ENCODE measurements at places on chromosomes 11 and 22.

- DNase-seq, result peak; percentile 68
Measured at GRCh38 chr11:61163714-61164605, 2.7 kb upstream of the VPS37C start.

- no peak for DNase-seq
Measured at GRCh38 chr11:85231588-85231987, 395.6 kb downstream of the DLG2 start.

DNA sequence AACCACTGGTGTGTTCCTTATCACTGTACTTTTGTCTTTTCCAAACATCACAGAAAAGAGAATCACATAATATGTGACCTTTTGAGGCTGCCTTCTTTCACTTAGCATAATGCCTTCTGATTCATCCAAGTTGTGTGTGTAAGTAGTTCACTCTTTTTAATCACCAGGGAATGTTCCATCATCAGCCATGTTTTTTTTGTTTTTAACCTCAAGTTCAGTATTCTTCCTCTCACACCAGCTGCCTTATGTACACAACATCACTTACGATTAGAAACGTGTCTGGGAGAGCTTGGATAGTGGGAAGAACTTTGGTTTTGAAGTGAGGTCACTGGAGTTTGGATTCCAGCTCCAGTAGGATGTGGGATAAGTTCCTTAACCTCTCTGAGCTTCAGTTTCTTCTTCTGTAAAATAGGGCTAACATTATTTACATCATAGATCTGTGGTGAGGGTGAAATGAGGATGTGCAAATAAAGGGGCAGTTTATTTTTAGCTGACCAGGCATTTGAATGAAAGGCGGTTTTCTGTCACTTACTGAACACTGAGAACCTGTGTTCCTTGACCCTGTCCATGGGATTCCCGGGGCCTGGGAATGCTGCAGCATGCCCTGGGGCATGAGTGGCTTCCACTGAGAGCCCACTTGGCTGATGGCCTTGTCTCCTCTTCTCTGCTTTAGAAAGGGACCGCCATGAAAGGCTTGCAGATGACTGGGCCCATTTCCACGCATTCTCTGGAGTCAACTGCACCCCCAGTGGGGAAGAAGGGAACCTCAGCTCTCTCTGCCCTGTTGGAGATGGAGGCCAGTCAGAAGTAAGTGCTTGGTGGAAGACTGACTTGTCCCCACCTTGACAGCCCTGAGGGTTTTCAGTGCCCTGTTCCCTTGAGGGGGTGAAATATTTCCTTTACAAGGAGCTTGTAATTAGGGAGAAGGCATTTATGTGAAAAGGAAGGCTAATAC, 92.6 kb downstream of the DEPDC5 start:
- no peak for DNase-seq

DNA sequence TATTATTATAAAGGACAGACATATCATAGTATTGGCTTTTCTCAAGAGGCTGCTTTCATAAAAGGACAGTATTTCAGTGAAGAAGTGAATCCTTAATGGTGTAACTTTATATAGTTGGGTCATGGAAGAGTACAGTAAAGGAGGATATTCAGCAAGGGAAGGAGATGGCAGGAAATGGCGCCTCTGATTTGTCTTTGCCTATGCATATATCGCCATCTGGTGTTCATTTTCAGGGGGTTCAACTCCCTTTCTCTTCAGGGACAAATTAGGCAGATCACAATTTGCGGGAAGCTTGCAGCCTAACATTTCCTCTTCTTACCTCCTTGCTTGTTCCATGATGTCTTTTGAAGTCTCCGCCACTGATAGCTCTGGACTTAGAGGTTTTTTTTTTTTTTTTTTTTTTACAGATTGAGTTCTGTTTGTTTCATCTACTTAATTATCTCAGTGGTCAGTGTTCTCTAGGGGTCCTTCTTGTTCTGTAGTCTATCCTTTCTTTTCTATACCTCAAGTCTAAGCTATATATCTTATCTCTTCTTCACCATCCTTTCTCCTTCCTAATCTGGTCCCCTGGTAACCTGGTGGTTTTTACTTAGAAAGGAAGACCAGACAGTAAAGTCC, 21.8 kb upstream of the RRM1 start:
- peak; percentile 82 for DNase-seq

DNA sequence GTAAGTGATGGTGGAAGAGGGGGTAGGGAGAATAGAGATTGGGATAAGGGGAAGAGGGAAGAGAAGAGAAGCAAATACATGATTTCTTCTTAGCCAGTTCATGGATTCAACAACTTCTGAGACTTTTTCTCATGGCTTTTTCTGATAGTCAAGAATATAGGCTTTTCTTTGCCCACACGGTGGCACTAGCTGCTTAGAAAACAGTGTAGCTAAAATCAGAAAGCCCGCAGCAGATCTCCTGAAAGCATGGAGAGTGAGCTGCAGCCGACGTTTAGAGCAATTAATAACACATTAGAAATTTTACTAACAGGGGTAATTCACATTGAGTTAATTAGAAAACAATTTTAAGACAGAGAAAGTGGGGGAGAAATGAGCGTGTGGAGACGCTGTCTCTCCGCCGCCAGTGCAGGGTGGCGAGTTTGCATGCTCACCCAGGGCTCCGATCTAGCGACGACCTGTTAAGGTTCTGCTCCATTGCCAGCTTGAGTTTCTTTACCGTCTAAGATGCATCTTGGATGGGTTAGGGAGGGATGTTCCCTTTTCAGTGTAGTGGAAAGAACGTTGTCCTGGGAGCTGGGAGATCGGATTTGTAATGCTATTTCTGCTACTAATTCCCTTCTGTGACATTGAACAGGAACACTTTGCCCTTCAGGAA, 3.3 kb upstream of the RAG1 start:
- peak; percentile 32 for DNase-seq

DNA sequence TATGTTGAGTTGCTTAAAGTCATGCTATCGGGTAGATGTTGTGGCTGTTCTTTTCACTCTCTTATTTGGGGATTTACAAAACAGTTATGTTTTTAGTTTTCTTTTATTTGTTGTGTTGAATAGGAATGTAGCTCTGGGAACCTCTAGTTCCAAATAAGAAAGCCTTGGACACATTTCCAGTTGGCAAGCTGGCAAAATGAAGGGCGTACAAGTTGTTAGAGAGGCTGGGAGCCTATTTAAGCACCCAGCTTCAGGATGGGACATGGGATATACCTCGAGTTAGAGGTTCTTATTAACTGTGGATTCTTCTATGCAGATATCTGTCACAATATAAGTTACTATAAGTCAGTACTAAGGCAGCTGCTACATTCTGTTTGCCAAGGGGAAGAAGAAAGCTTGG, 22.8 kb downstream of the PPARA start:
- no peak for DNase-seq

- DNase-seq, result peak; percentile 17
Measured at GRCh38 chr11:64538501-64538951, 52.5 kb upstream of the SLC22A12 start.

DNA sequence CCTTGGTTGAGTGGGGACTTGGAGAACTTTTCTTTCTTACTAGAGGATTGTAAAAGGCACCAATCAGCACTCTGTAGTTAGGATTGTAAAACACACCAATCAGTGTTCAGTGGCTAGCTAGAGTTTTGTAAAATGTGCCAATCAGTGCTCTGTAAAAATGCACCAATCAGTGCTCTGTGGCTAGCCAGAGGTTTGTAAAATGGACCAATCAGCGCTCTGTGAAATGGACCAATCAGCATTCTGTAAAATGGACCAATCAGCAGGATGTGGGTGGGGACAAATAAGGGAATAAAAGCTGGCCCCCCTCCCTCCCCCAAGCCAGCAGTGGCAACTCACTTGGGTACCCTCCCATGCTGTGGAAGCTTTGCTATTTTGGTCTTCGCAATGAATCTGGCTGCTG, 5.5 kb upstream of the DRG1 start:
- DNase-seq, result peak; percentile 7

DNA sequence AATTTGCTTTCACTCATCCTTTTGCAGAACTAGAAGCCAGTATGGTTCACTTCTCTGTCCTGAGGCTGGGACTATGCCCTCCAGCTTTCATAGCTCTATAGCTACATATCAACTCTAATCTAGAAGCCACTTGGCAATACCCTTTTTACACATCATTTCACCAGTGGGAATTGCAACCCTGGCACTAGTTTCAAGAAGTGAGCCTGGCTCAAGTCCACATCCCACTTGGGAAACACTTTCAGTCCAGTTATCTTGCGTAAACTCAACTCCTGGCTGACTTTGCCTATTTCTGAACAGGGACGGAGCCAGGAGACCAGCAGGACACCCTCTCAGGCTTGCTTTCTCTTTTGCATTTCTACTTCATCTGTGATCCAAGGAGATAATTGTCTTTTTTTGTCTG, 19.9 kb upstream of the FAT3 start:
- DNase-seq, result no peak

GRCh38 chr11:106400949-106401570, 323.6 kb downstream of the AASDHPPT start:
- no peak for DNase-seq

DNA sequence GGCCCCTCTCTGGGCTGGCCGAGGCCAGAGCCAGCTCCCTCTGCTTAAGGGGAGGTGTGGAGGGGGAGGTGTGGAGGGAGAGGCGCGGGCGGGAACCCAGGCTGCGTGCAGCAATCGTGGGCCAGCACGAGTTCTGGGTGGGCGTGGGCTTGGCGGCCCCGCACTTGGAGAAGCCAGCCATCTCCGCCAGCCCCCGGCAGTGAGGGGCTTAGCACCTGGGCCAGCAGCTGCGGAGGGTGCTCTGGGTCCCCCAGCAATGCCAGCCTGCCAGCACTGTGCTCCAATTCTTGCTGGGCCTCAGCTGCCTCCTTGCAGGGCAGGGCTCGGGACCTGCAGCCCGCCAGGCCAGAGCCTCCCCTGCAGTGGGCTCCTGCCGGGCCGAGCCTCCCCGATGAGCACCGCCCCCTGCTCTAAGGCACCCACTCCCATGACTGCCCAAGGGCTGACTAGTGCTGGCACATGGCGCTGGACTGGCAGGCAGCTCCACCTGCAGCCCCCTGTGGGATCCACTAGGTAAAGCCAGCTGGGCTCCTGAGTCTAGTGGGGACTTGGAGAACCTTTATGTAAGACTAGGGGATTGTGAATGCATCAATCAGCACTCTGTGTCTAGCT, 96.7 kb upstream of the OR9G4 start:
- no peak for DNase-seq

GRCh38 chr11:6455070-6455469, 14.3 kb upstream of the HPX start:
- no peak for DNase-seq

DNA sequence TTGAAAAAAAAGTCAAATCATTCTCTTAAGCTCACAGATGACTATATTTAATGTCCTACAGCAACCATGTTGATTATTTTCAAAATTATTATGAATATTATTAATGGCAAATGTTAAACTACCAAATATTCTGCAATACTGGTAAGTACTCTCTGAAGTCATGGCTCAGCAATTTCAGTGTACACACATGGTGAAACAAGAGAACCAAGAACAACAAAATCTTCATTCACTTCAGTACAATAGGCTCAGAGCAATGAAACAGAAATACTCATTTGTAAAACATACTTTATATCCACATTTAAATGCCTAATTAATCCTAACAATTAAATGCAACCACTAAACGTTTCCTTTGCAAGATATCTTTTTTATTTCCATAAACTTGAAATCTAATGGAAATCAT, 347.2 kb downstream of the TTC28 start:
- no peak for DNase-seq

- DNase-seq, result no peak
Measured at GRCh38 chr11:79852176-79852575, 411.3 kb upstream of the TENM4 start.

DNA sequence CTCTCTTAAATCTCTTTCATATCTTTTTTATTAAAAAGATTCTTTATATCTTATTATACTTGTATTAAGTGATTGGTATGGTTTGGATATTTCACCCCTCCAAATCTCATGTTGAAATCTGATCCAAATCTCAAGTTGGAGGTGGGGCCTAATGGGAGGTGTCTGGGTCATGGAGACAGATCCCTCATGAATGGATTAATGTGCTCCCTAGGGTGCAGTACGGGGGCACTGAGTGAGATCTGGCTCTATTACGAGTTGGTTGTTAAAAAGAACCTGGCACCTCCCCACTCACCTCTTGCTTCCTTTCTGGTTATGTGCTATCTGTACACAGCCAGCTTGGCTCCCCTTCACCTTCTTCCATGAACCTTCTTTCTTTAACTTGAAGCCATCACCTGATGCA, 149.6 kb downstream of the CWF19L2 start:
- DNase-seq, result no peak

DNA sequence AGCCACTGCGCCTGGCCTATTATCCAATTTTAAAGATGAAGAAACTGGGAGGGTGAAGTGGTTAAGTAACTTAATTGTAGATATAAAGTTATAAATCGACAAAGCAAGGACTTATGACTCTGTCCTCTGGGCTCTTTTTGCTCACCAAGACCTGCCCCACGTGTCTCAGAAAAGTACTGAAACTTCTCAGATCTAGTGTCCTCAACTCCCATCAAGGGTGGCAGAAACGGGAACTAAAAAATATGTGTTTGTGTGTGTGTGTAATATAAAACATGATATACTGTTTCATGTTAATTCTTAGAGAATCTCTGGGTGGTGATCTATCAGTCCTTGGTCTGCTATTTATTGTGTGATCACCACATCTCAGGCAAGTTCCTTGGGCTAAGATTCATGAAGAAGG, 104.9 kb downstream of the GAB2 start:
- DNase-seq, result no peak

DNA sequence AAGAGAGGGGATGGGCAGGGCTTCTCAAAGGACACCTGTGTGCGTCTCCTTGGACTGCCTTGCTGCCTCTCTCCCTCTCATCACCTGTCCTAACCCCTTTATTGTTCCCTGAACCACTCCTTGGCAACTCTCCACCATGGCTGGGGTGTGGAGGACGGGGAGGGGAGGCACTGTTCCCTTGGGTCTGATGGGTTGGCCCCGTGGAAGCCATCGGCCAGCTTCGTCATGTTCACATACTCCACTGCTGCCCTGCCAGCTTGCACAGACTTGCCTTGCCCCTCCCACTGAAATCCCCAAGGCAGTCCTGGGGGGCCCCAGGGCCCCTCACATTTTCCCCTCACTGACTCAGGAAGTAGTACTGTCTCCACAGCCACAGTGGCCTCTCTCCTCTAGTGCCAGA, 36.1 kb upstream of the LRRC32 start:
- DNase-seq, result no peak

DNA sequence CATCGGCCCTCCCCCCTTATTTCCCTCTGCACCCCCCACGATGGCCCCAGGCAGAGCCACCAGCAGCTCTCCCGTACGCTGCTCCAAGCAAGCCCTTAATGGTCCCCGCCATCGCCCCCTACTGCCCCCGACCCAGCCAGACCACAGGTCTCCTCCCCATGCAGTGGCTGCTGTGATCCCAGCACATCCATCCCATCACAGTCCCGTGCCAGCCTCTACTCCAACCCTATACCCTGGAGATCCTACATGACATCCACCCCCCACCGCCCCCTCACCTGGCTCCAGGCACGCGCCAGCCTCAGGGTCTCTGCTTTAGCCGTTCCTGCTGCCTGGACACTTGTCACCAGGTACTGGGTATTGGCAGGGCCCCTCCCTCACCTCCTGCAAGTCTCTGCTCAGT, 85.8 kb upstream of the RTL6 start:
- DNase-seq, result no peak

- no peak for DNase-seq
Measured at GRCh38 chr11:133787379-133788141, 57.8 kb downstream of the SPATA19 start.

GRCh38 chr11:72223615-72224563, 678 bp upstream of the INPPL1 start:
- DNase-seq, result peak; percentile 56

Measured in CD4-positive, alpha-beta T cell treated with Interleukin-1 beta for 1 hour (primary cell).